ENCODE measurements at places on chromosomes 1 and 21.
A peak's percentile ranks its signal among the peaks of the same experiment; 100 is the strongest.

- ATAC-seq = no peak
Observed at GRCh38 chr1:236021424-236022135, 43.3 kb downstream of the NID1 start.

DNA sequence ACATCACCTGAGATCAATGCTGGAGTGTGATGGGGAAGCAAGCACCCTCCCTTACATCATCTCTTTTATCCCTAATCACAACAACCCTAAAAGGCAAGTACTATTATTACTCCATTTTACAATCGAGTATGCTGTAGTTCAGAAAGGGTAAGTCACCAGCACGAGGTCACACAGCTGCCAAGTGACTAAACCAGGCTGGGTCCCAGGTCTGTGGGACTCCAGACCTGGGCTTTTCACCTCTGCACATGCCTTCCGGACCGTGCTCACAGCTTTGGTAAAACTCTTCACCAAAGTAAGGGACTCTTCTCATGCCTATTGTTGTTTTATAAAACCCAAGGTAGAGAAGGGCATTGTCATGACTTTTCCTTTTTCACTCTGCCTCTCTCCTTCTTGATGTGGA lies 130.9 kb downstream of the DMRTB1 start:
- no peak for ATAC-seq

DNA sequence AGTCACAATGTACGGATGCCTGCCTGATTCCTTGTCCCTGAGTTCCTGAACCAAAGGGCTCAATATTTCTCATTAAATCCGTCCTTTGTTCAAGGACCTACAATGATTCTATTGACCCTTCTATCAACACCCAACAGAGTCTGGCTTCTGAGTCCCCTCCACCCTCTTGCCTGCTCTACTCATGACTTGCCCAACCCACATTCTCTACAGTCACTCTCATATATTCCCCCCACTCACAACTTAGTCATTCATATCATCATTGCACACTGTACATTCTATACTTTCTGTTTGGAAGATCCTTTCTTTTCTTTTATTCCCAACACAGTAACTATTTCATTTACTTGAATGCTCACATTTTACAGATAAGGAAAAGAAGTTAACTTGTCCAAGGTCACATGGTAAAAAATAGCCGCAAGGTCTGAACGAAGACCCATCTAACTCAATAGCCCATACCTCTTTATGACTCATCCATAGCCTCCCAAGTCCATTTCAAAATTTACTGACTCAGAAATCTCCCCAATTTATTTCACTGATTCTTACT lies 3.6 kb downstream of the OTUD7B start:
- peak; percentile 83 for ATAC-seq

DNA sequence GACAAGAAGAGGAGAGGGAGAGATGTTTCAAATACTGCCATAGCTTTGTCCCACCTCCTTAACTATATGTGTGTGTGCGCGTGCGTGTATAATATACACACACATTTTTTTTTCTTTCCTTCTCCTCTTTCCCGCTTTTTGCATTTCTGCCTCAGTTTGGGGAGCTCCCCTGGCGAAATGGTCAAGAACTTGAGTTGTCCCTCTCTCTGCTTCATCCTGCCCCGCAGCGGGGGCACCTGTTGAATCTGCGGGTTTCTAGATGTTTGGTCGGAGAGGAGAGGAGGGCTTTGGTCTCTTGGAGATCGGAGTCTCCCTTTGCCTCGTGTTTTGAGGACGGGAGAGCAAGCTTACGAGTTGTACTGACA lies 504 bp downstream of the SCCPDH start:
- ATAC-seq = no peak

DNA sequence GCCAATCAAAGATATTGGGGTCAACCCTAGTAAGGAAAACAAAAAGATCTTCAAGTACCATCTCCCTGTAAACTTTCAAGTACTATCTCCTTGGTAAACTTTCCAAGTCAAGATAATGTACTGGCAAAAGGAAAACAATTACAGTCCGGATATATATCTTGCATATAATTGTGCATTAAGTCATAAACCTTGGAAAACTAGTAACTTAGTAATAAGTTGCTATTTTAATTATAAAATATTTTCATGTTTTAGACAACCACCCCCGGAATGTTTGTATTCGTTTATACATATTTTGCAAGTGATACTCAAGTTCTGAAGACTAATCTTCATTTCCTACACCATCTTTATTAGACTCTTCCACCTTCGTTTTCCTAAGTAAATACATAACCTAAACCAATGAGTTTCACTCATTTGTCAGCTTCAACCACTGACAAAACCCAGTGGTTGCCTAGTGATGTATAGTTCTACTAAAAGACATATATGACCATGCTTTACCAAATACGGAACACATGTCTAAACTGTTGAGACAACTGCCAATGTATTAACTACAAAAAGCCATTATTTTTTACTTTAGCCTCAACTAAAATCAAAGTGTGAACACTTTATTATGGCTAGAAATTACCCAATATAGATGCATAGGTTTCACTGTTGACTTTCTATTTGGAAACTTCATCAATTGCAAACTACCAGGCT lies 1.7 kb downstream of the AKT3 start:
- ATAC-seq = peak; percentile 19

DNA sequence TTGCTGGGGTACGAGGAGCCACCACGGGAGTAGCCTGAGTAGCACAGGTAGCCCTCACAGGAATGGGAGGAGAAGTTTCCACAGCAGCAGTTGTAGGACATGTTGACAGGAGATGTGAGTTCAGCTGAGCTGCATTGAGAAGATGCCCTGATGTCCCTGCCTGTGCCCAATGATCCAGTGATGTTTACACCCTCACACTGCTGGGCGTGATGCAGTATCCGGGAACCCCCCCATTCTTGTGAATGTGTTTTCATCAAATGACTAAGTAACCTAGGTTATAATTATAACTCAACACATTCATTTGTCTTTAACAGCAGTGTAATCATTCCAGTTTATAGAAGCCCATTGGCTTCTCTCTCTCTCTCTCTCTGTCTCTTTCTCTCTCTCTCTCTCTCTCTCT lies at the start of gene KRTAP23-1:
TSS of gene KRTAP23-1 (minus strand) at position 101 of the 400 bp plus-strand sequence. CDS start at position 101, 0 bp downstream.
- ATAC-seq = peak; percentile 16

DNA sequence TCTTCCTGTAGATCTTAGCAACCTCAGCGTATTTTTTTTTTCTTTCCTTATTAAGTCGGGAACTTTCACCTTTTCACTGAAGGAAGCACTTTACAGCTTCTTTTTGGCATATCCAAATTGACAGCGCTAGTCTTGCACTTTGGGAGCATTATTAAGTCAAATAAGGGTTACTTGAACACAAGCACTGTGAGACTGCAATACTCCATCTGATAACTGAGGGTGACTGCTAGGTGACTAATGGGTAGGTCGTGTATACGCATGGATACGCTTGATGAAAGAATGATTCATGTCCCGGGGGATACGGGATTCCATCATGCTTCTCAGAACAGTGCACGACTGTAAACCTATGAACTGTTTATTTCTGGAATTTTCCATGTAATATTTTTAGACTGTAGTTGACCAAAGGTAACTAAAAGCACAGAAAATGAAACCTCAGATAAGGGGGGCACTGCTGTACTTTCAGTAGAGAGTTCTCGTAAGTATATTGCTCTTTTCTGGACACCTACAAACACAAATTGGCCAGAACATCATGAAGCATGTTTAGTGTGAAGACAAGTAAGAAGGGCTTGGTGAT lies 364.7 kb downstream of the SMYD3 start:
- ATAC-seq = peak; percentile 33

- no peak for ATAC-seq
Observed at GRCh38 chr1:62229468-62229867, 34.8 kb downstream of the L1TD1 start.

DNA sequence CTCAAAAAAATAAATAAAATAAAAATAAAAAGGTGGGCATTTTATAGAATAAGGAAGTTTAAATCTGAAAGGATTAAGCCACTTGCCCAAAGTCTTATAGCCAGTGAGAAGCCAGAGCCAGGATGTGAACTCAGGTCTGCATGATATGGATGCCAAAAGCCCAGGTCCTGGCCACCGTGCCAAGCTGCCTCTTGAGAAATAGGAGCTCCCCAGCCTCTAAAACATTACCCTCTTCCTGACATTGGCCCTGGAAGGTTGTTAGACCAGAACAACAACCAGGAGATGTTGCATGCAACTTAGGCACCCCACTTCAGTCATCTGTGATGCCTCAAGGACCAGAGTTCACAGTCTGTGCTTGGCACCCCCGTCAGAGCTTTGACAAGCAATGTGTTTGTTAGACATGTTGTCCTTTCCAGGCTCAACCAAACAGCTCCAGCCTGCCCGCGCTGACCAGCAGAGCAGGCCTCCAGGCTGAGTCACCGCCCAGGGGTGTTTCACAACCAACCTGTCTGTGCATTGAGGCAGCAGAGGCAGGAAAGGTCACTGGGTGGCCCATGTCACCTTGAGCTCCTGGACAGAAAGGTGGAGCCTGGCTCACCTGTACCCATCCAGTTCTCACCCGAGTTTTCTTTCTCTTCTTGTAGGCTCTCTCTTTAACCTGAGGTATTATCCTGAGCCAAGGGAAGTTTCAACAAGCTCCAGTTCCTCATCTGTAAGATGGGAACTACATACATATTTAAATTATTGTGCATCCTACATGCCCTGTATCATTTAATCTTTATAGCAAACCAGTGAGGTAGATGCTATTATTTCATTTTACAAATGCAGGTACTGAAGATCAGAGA lies 14.9 kb upstream of the MED18 start:
- ATAC-seq = no peak

DNA sequence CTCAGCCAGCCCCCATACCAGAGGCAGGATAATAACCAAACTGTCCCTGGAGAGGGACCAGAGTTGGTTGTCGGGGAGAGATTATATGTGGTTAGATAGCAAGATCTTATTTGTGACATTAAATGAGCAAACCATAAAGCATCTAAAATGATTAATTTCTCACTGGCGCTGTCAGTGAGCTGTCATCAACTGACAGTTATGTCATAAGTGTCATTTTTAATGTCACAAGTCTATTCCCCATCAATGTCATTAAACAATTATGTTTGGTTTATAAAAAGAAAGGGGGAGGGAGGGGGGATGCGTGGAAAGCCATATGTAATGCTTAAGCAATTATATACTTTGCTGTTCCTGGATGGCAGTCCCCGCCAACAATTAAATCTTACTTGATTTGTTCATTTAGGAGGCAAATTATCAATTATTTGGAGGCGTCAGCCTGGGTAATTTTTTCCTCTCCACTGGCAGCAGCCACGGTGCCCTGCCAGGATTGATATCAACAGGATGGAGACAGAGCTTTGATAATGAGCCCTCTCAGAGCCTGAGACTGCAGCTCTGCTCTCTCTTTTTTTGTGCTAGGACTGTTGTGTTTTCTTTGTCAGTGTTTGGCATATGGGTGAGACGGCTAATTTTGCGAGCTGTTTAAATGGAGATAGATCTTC lies 333.6 kb upstream of the CAMK1G start:
- no peak for ATAC-seq

GRCh38 chr1:48775831-48776392 lies 779 bp downstream of the BEND5 start:
- no peak for ATAC-seq

GRCh38 chr1:210876275-210876674 lies 257.7 kb downstream of the KCNH1 start:
- no peak for ATAC-seq

DNA sequence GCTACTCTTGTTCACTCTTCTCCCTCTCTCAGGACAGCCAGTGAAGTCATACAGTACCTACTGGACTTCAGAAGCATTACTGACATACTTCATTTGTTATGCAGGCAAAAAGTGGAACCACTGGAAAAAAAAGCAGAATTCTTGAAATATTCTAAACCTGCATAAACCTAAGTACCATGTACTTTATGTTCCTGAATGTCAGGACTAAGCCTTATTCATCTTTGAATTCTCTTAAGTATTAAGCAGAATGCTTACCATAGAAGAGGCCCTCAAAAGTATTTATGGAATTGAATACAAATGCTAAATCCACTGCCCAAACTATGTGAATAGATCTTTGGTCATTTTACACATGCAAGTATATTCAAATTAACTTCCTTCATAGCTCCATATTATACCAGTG lies 7.8 kb downstream of the PSMB2 start:
- no peak for ATAC-seq

GRCh38 chr1:164256456-164256855 lies 302.5 kb upstream of the PBX1 start:
- ATAC-seq = no peak

GRCh38 chr1:53548031-53548491 lies 88.9 kb downstream of the DMRTB1 start:
- ATAC-seq = no peak

DNA sequence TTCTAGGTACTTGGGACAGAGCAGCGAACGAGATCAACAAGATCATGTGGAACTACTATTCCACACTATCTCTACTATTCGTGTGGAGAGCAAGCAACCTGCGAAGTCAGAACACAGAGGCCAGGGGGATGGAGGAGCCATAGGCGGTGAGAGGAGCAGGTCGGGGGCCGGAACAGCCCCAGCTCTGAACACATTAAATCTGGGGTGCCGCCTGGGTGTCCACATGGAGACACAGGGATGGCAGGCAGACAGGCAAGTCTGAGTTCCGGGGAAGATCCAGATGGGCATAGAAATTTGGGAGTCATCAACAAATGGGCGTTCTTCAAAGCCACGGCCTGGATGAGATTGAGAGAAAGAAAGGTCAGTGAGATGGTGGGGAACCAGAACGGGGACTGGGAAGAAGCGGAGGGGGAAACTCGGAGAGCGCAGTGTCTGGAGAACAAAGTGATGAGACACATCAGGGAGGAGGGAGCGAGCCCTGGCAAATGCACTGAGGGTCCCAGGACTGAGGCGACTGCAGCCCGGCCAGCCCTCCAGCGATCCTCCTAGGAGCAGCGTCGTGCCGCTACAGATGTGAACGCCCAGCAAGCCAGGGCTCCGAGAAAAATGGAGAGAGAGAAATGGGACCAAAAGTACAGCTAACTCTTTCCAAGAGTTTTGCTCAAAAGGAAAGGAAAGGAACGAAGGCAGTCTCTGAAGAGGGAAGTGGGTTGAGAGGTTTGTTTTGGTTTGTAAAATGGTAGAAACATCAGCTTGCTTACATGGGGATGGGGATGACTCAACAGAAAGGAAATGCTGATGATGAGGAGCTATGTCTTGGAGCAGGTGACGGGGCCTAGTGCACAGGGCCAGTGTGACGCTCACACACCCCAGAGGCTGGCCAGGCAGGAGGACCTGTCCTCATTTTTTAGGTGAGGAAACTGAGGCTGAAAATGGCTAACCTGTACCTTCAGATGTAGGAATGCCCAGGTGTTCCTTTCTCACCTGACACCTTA lies 84.5 kb downstream of the GLIS1 start:
- no peak for ATAC-seq

DNA sequence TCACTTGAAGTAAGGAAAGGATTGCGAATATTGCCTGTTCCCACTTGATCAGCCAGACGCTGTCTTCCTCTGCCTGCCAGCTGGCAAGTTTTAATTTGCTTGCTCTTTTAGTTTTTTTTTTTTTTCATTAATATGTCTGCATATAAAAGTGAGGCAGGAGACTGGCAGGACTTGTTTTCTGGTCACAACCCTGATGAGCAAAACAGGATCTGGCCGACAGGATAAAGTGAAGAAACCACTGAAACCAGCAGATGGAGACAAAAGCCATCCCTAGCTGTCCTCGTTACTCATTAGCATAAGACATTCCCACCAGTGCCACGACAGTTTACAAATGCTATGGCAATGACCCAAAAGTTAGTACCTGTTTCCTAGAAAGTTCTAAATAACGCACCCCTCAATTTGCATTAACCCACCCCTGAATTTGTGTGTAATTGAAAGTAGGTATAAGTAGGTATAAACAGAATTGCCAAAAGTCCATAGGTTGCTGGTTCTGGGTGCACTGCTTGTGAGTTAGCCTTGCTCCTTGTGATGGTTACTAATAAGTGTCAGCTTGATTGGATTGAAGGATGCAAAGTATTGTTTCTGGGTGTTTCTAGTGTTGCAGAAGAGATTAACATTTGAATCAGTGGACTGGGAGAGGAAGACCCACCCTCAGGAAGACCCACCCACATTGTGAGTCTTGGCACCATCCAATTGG lies 60.8 kb downstream of the ZNF684 start:
- peak; percentile 79 for ATAC-seq

All from activated T-helper 17 cell treated with anti-CD3 and anti-CD28 coated beads, Interleukin-2, amount 50 U/mL, for 72 hours (primary cell).